RCC 7860 (cell line): ENCODE measurements at places on chromosomes 5 and 9.

DNA sequence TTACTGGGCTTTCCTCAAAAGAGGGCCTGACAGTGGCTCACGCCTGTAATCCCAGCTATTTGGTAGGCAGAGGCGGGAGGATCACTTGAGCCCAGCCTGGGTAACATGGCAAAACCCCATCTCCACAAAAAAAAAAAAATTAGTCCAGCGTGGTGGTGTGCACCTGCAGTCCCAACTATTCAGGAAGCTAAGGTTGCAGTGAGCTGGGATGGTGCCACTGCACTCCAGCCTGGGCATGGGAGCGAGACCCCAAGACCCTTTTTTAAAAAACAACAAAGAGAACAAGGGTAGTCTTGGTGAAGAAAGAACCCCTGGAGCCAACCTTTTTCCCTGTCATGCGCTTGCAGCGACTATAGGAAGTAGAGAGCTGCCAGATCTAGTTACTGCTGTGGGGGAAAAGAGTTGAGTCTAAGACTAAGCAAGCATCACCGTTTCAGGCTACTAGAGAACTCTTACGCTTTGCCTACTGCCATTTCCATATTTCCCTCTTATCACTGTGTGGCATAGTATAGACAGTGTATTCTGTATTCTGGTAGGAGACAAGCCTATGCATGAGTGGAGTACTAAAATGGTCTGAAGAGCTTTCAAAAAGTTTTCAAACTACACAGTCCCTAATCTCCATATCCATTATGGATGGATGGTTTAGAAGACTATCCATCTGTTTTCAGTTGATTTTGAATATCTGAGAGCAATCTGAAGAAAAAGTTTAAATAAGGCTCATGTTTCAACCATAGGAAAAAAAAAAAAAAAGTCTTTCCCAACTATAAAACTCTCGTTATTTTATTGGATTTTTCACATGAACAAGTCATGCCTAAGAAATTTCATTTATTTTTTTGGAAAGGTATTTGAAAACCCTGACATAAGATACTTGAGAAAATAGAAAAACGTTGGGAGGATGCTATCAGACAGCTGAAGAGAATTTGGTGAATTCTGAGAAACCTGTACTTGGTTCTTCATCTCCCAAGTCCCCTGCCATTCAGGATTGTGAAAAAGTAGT lies 2.6 kb downstream of the C9orf40 start:
- no peak for DNase-seq

DNA sequence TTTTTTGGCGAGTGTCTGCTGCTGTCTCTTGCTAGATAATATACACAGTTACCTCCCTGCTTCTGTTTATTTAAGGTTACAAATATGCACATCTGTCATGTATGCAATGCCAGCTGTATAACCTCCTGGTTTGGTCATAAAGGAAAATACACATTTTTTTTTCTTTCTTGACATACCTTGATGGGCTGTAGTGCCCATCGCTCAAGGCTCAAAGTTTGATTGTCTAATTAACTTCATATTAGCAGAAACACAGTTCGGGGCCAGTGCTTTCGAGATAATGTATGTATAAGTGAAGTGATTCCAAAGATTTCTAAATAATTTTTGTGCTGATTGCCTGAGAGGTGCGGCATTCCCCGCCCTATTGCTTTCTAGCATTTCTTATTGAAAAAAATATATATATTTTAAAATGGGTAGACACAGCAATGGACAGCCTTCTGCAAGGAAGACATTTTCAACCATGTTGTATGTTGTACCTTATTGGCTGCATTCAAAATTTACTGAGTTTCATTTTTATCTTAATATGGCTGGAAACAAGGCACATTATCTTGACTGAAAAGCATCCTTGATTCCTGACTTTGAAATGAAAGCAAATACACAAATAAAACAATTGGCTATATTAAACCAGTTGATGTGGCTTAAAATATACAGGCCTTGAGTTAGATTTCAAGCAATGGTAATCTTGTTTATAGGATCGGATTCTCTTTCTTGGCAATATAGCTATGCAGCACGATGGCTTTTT lies 206.2 kb downstream of the MEF2C start:
- DNase-seq: no peak

- no peak for DNase-seq
These were observed 169.3 kb downstream of the SEMA5A start for GRCh38 chr5:9376363-9377117.

GRCh38 chr9:34252670-34253459 lies 74.0 kb downstream of the UBAP1 start:
- peak; percentile 41 for DNase-seq

DNA sequence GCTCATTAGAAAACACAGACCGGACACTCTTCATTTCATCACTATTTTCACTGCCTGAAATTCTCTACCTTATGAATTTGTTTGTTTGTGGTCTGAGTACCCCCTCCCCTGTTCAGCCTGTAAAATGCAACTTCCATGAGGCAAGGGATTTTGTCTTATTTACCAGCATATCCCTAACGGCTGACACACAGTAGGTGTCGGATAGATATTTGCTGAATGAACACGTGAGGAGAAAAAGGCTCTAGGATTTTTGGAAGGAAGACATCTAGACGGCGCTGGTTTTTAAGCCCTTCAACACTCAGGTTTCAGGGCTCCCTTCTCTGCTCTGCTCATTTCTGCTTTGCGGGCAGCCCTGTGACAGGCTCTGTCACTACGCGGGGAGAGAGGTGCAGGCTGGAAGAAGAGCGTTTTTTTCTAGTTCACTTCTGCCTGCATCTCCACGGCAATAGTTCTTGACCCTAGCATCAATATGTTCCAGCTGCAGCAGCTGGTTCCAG lies 41.0 kb downstream of the KCNMB1 start:
- no peak for DNase-seq

GRCh38 chr5:136174021-136174659 lies 18.8 kb downstream of the SMIM32 start:
- DNase-seq: peak; percentile 54

DNA sequence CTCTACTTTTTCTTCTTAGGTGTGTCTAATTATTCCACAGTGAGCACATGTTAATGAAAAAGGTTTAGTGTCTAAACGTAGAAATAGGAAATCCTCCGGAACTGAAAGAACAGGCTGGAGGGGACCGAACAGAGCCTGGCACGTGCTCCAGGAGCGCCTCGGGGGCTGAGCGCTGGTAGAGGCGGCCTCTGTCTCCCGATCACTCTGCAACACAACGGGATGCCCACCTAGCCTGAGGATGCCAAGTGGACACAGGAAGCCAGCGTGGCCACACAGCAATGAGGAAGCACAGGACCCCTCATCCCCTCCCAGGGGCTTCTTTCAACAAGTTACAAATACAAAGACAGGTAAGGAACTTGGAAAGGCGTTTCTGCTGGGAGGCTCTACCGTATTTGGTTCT lies 19.4 kb downstream of the TRIM7 start:
- no peak for DNase-seq

DNA sequence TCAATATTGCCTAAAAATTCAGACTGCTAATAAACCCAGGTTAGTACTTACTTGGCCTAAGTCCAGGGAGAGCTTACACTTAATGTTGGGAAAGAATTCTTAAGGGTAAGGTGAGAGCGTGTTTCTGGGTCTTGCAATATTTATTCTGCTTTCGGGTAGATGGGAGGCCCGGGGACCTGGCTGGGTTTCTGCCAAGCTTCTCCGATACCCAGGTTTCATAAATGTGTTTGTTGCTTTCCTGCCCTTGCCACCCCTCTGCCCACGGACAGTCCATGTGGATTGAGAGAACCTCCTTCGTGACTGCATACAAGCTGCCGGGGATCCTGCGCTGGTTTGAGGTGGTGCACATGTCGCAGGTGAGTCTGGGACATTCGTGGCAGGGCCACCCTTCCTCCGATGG lies 48.4 kb upstream of the FOXI1 start:
- DNase-seq: no peak

DNA sequence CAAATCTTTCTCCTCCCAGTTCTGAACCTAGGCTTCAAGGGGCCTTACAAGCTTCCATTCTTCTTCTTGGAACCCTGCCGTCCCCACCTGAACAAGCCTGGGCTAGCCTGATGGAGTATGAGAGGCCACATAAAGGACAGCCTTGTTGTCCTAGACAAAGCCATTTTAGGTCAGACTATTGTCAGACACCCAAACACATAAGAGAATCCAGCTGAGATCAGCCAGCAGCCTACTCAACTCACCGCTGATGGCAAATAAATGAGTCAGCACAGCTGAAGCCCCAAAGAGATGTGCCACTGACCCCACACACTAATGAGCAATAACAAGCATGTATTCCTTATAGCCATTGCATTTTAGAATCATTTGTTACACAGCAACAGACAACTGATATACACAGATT lies 33.8 kb downstream of the SVEP1 start:
- DNase-seq: no peak

- DNase-seq: peak; percentile 81
These were observed 29.9 kb upstream of the DMRTA1 start for GRCh38 chr9:22416692-22417060.

DNA sequence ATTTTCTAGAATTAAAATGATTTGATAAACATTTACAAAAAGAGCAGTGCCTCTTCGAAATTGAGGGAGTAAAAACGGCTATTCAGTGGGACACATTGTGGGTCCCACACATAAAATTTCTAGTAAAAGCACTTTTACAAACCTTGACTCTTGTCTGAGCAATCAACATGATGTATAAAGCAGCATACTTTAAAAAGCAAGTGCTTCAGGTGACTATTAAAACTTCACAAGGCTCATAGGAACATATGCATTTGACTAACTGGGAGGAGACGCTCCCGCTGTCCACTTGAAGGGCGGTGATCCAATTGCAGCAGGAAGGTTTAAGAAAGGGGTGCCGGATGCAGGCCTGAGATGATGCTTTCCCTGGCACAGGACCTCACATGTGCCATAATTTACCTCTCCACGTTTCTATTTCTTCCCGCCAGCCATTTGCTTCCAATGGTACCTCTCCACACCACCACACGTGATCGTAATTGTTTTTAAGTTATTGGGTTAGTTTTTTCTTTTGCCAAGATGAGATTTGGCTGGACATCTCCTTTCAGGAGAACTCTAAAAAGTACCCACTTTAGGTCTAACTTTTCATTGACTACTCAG lies 1.8 kb downstream of the MCTP1 start:
- no peak for DNase-seq

- DNase-seq: no peak
These were observed 240.2 kb downstream of the FBXL17 start for GRCh38 chr5:108141676-108142075.
